ENCODE measurements at places on chromosomes 12 and 14.
A peak's percentile ranks its signal among the peaks of the same experiment; 100 is the strongest.

DNA sequence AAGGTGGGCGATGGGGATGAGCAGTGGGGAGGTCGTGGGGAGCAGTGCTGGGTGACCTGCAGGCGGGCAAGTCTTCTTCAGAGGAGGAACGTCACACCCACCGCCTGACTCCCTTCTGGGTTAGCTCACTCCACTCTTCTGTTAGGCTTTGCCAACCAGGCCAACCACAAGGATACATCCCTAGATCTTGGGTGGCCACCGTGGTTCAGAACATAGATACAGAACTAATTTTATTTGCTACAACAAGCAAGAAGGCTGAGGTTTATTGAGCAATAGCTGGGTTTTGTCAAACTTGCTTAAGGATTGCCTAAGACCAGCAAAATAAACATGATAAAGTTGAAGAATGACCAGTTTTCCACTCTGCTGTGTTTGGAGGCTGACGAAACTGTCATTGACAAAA, 109.4 kb downstream of the DACT1 start:
- no peak for DNase-seq

DNA sequence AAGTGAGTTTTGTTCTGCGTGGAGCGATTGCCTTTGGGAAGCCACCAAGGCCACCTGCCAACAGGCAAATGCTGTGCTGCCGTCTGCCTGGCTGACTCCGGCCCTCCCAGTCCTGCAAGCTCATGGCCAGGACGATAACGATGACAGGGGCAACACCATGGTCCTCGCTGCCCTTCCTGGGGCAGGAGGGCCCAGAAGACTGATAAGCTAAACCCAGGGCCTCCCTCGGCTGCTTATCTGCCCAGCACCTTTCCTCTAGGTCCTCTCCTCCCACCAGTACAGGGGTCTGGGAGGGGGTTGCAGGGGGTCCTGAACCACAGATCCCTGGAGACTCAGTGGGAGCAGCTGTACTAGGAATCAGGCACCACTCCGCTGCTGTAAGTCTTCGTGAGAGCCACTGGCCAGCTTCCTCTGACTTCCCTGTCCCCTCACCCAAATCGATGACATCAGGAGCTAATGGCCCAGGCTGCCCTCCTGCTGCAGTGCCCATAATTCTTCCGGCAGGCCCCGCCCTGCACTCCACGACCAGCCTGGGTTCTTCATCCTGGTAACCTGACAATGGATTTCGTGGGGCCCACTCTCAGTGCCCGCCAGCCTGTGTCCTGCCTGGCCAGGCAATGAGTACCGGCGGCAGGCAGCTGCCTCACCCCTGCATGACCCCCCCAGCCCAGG, 5.1 kb downstream of the ANKRD9 start:
- DNase-seq, result no peak

- DNase-seq, result no peak
These were observed 18.3 kb upstream of the SERPINA4 start for GRCh38 chr14:94542811-94543440.

GRCh38 chr12:74021937-74022336, 515.7 kb upstream of the ATXN7L3B start:
- DNase-seq, result peak; percentile 74

DNA sequence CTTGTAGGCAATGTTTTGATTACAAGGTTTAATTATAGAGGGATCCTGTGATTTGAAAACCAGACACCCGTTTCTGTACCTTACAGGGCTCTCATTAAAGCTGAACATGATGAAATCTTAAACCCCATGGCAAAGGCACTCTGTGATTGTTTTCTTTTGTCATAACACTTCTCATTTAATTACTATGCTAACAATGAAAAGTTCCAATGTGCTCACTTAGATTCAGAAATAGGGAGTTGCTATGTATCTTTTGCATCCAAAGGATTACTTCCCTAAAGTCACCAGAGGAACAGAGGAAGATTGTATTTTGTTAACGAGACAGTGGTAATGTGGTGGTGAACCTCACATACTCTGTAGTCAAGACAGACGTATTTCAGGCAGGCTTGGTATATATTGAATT, 81.5 kb upstream of the MYF6 start:
- DNase-seq, result no peak

- DNase-seq, result no peak
These were observed 3.5 kb downstream of the CLEC9A start for GRCh38 chr12:10033783-10034545.

DNA sequence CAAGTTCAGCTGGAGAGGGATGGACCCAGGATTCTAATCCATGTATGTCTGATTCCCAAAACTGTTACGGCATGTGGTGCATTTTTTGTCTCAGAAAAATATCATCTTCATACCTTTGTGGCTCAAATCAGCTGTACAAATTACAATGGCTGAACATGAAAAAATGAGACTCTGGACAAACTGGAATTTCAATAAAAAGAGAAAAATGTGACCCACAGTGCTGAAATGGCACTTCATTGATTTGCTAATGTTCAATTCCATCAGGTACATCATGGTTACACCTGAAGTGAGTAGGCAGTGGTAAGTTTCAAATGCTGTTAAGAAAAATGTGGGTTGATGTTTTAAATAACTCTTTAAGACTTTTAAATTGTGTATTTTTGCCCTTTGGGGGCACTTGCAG, 165.6 kb upstream of the CAND1 start:
- DNase-seq, result no peak

GRCh38 chr12:82682326-82682725, 4.4 kb upstream of the TMTC2 start:
- no peak for DNase-seq

DNA sequence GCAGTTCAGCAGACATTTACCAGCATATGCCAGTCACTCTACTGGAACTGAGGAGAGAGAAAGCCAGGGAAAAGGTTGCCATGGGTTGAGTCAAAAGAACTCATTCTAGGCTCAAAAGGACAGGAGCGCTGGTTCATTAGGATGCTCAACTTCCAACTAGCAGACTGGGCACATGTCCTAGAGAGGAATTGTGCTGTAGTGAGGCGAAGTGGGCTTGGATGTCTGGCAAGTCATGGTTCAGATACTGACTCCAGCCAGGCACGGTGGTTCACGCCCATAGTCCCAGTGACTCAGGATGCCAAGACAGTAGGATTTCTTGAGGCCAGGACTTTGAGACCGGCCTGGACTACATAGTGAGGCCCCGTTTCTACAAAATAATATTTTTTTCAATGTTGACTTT, 281.5 kb downstream of the CACNA1C start:
- DNase-seq, result peak; percentile 37

- no peak for DNase-seq
These were observed 473.0 kb downstream of the RAD51B start for GRCh38 chr14:68292441-68293215.

DNA sequence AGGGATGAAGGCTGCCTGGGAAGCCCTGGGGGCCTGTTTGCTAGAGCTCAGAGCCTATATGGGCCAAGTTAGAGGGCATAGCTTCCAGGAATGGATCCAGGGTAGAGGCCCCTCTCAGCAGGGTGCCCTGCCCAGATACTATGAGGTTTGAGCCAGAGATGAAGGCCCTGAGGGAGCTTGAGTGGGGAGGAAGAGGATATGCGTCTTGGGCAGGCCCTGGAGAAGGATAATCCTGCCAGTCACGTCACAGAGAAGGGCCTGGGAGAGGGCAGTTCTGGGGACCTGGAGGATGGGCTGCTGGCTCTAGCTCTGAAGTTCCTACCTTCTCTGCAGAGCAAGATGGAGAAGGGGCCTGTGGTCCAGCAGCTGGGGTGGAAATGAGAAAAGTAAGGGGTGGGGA, 5.9 kb upstream of the CACNB3 start:
- DNase-seq, result no peak

DNA sequence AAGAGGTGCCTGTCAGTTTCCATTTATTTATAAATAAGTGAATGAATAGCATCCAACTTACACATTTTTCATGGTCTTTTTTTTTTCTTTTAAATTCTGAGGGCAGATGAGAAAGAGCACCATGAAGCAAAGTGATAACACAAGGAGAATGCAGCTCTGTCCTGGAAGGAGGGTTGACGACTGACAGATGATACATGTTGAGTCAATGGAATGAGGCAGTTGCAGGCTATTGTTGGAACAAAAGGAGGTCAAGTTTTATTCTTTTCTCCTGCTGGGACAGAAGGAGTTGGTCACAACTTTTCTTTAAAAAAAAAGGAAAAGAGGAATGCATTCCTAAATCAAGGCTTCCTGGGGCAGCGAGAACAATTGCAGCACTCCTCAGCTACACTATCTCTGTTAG, 119.9 kb upstream of the PLEKHG7 start:
- no peak for DNase-seq

DNA sequence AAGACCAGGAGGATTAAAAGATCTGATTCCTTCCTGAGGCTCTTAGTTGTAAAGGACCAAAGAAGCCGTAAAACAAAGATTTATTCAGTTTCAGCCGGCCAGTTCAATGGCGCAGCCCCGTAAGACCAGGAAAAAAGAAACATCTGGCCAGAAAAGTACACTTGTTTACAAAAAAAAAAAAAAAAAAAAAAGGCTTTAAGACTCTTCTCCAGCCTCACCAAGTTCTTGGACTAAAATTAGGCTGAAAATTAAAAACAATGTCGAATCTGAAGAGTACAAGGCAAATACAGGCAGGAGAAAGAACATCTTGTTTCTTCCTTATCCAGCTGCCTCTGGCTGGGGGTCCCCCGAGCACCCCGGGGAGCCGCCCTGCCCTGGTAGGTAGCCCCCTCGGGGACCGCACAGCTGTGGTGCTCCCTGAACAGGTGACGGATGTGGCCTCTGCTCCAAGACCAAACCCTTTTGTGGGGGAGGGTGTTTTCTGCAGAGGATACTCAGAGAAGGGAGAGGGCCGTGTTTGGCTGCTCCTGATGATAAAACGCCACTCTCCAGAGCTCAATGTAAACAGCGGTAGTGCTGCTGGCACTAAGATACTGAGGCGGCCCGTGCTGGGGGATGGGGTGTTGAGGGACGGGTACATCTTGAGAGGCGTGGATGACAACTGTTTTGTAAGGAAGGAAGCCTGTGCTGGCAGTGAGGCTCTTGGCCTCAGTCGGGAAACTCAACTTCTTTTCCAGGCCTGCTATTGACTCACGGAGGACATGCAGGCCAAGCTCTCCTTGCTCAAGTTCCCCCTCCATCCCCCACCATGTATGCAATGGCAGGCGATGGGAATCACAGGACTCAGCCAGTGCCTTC, 201.0 kb upstream of the DIO3 start:
- no peak for DNase-seq

DNA sequence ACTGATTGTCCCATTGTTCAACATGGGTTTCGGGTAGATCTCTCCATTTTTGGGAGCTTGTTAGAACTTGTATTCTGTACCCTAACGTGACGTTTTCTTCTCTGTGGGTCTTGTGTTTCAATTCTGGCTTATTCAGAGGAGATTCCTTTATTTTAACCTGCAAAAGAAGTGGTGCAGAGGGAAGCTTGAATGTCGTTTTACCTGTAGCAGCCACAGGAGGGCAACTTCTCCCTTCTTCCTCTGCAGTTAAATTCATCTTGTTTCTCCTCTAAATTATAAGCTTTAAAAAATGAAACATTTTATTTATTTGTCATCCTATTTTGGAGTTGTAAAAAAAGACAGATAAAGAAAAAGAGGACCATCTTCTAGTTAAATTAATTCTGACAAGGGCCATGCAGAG, 13.7 kb upstream of the CLEC4D start:
- DNase-seq, result no peak

DNA sequence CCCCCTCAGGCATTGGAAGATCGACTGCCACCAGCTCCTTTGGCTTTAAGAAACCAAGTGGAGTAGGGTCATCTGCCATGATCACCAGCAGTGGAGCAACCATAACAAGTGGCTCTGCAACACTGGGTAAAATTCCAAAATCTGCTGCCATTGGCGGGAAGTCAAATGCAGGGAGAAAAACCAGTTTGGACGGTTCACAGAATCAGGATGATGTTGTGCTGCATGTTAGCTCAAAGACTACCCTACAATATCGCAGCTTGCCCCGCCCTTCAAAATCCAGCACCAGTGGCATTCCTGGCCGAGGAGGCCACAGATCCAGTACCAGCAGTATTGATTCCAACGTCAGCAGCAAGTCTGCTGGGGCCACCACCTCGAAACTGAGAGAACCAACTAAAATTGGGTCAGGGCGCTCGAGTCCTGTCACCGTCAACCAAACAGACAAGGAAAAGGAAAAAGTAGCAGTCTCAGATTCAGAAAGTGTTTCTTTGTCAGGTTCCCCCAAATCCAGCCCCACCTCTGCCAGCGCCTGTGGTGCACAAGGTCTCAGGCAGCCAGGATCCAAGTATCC, 288.7 kb downstream of the NAV3 start:
- no peak for DNase-seq

DNA sequence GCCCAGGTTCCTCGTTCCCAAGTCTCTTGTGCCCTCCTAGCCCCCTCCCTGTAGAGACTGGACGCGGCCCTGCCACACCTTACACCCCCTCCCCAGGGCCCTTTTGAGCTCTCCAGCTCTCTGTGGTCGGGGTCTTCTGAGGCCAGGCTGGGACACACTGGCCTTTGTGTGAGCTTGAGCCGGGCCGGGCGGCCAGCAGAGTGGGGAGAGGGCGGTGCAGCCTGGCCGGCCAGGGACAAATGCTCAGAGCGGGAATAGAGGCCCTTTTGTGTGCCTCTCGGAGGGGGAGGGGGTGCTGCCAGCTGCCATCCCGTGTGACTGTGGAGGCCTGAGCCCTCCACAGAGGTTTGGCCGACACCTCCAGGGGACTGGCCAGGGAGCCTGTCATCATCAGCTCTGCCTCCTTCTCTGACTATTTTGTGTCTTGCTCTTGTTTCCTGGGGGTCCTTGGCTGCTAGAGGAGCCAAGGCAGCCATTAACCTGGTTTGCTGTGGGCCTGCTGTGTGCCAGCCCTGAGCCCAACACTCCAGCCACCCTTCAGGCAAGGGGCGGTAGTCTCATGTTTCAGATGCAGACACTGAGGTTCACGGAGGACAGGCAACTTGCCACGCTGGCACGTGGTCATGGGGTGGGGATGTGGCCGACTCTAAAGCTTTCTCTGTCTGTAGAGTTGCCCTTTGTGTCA, 13.6 kb downstream of the FAM222A start:
- peak; percentile 98 for DNase-seq

DNA sequence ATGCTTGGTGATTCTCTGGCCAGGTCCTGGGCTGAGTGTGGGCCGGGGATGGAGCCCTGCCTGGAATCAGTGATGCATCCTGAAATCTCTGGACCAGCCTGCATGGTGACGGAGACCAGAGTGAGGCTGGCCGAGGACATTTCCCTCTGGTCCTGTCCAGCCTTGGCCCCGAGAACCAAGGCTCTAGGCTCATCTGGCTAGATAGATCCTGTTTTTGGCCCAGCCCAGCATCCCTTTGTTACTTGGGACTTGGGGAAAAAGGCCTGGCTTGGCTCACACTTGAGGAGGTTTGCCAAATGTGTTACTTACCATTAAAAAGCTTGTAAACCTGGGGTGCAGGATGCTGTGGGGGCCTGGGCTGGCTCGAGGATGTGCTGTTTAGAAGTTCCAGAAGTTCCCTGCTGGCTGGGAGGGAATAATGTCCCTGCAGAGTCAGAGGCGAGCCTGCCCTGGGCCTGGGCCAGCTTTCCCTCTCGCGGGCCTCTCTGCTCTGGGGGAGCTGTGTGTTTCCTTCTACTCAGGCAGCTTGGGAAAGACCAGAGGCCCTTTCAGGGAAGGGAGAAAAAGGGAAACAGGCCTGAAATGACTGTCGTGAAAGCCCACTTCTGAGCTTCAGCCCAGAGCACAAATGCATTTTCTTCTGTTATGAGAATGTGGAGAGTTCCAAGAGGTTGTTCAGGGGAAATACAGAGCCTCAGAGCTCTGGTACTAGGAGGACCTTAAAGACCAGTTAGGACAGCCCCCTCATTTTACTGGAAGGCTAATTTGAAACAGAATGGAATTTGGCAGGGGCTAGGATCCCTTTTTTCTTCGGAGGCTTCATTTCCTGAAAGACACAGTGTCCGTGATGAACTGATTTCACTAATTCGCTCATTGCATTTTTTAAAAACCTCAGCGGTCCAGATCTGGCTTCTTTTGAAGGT, 47.2 kb upstream of the CTDSP2 start:
- DNase-seq, result peak; percentile 90

GRCh38 chr12:93183940-93184671, 193.6 kb upstream of the NUDT4 start:
- DNase-seq, result peak; percentile 56
